Central memory CD8-positive, alpha-beta T cell (primary cell): ENCODE measurements at places on chromosomes 11 and 22.

DNA sequence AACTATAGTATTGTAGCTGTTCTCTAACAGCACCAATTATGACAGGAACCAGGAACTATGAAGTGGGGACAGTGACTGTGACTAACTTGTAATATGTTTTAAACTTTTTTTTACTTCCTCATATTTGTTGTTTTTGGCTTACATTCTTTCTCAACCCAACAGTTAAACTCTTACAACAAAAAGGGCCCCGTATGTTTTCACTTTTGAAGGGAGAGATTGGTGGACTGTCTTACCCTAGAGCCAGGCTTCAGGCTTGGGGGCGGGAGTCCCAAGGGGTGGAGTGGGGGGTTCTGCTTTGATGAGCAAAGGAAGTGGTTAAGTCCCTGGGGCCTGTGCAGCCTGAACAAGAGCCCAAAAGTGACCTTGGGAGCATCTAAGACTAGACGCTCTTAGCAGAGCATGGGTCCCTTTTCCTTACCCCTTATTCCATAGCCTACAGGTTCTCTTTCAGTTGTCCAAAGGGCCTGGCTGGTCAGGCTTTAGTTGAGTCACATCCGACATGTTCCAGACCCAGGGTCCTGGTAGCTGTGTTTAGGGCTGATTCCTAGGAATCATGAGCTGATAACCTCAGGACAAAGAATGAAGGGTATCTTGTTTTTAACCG, 38.8 kb downstream of the STIM1 start:
- no peak for DNase-seq

DNA sequence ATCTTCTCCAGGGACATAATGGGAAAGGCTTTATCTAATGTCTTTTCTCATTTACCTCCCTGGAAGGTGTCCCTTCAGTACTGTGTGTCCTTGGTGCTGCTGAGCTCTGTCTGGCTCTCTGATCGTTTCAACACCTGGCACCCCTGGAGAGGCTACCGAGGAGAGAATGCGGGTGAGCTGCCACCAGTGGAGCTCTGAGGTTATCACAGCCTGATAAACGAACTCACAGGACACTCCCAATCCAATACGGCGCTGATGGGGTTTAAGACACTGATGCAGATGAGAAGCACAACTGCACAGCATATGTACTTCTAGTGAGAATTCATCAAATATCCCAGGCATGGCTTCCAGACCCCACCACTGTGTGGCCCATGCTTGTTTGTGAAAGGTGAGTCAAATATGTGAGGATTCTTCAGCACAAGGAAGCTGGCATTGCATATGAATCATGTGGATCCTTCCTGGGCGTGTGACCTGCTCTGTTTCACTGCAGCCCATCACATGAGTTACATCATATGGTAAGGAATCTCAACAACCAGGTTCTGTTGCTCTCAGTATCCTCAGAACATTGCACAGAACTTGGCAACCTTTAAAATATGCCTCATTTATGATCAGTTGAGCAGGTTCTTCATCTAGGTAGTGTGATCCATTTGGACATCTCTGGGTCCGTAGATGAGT, 34.8 kb upstream of the VWA5A start:
- DNase-seq, result no peak

- DNase-seq, result no peak
Observed at GRCh38 chr11:66607126-66607834, 9.2 kb upstream of the RBM14 start.

DNA sequence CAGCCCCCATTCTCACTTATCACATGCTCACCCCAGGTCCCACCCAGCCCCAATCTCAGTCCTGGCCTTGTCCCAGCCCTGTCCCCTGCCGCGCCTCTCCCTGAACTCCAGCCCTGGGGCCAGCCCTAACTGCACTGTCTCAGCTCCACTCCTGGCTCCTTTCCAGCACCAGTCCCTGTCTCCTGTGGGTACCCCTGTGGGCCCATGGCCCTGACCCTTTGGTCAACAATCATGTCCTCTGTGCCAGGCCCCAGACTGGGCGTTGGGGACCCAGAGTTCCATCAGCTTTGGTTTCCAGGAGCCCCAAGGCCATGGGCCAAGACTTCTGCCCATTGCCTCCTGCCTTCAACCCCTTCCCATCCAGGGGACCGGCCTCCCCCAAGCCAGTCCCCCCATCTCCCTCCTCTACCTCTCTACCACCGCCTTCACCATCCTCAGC, 757 bp downstream of the SPI1 start:
- DNase-seq, result no peak

DNA sequence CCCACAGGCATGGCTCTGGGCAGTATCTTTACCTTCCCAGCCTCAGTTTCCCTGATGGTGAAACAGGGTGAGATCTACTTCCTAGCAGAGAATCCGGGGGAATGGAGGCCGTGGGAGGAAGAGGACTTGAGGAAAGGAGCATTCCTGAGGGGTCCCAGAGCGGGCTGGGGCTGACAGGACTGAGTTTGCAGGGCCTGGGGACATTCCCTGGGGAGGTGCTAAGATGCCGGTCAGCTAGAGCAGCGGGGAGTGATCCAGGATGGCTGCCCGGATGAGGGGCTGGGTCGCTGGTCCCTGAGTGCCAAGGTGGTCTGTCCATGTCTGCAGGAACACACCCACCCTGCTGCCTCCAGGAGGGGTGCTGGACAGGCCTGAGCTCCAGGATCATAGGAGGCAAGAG, 8.3 kb upstream of the RTN4R start:
- no peak for DNase-seq

GRCh38 chr11:77656362-77656761, 18.8 kb upstream of the CLNS1A start:
- DNase-seq, result no peak

- no peak for DNase-seq
Observed at GRCh38 chr11:77223797-77224196, 77.7 kb downstream of the GDPD4 start.

- no peak for DNase-seq
Observed at GRCh38 chr11:116478669-116479668, 293.8 kb downstream of the BUD13 start.

DNA sequence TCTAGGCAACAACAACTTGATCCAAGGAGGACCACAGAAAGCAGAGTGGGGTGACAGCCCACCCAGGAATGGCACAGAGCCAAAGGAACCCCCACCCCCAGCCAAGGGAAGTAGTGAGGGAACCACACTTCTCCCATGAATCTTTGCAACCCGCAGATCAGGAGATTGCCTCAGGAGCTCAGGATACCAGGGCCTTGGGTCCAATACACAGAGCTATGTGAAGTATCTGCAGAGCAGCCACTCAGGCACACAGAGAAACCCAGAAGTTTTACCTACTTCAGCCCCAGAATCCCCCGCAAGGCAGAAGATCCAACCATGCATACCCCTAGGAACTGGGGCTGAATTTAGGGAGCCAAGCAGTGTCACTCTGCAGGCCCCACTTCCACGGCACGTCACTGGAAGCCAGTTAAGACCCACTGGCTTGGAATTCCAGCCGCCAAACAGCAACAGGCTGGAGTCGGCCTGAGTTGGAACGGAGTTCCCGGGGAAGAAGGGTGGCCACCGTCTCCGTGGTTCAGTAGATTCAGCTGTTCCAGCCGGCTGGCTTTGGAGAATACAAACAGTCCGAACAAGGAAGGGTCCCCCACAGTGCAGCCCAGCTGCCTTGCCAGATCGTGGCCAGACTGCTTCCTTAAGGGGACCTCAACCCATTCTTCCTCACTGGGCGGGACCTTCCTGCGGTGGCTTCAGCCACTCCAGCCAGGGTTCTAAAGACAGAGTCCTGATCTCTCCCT, 174.1 kb downstream of the TTC28 start:
- no peak for DNase-seq

DNA sequence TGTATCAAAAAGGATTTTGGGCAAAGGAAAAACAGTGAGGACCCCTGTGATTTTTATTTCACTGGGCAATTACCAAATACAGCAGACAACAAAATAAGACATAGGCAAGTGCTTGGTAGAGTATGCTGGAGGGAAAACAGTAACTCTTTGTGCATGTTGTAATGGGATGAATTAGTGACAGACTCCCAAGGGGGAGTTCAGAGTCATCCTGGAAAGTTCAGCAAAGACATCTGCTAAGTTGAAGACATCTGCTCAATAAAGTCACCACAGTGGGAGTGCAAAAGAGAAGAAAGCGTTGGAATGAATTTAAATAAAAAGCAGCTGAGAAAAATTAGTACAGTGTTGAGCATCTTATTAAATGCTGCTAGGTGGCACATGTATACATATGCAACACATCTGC, 378.8 kb upstream of the ISX start:
- DNase-seq, result no peak

GRCh38 chr11:17985517-17985916, 27.3 kb downstream of the SERGEF start:
- DNase-seq, result no peak

DNA sequence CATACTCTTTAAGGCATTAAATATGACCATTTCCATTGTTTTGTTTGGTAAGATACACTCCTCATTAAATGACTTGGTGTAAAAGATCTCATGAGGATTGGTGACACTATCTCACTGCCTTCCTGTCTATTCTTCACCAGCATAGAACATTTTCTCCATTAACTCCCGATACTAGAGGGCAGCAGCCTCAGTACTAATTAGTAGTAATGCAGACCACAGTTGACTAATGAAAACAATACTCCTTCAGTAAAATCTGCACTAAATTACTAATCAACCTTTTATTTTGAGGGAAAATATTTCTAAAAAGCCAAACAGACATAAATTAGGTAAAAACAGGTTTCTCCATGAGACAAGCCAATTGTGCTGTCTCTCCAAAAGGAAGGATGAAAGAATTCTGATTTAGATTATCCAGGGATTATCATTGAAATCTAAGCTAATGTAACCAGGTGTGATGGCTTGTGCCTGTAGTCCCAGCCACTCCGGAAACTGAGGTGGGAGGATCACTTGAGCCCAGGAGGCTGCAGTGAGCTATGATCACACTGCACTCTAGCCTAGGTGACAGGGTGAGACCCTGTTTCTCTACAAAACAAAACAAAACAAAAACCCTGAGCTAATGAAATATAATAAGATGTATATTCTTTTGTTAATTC, 9.4 kb downstream of the PGM2L1 start:
- DNase-seq, result peak; percentile 40

DNA sequence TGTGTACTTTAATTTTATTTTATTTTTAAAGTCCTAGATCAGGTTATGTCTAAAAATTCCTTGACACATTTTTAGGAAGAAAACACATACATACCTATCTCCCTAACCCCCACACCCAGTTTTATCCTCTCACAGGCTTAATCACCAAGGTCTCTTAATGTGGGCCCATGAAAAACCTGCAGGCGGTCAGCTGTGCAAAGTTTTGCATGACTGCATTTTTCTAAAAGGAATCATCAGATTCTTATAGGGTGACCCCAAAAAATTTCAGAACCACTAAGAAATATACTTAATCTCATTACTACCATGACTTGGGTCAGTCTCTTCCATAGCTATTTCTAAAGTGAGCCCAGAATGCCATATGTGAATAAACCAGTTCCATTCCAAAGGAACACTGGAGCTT, 19.8 kb downstream of the SAA1 start:
- DNase-seq, result no peak

DNA sequence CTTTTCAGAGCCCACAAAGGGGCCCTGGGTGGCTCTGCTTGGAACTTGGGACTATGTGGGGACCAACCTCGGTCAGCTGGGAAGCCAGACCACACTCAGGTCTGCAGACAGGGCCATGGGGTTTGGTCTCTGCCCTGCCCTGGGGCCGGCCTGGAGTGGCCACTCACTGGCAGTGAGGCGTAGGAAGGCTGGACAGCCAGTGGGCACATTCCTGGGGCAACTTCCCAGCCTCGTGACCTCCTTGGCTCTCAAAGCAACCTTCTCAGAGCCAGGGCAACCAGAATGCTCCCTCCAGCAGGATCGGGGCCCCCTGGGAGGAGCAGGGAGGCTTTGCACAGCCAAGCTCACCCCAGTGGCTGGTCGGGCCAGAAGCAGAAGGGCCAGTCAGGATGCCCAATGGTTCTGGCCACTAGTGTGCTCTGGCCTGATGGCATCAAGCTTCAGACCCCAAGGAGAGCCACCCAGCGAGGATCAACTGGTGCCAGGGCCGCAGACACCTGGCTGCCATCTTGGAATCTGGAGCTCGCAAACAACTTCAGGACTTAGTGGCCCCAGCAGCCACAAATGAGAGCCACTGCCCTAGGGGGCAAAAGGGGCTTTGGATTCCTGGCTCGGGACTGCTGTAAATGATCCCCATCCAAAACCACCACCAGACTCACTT, 87.1 kb downstream of the MYEOV start:
- no peak for DNase-seq

- DNase-seq, result no peak
Observed at GRCh38 chr11:65311170-65311678, 3.4 kb upstream of the CDC42EP2 start.

- no peak for DNase-seq
Observed at GRCh38 chr11:32722255-32722654, 72.2 kb downstream of the CCDC73 start.

- no peak for DNase-seq
Observed at GRCh38 chr22:40313007-40313406, 33.3 kb upstream of the ADSL start.

- DNase-seq, result no peak
Observed at GRCh38 chr11:75537740-75538139, 12.0 kb upstream of the GDPD5 start.

GRCh38 chr11:27385245-27385644, 22.2 kb upstream of the CCDC34 start:
- no peak for DNase-seq

- no peak for DNase-seq
Observed at GRCh38 chr11:29333993-29334775, 682.6 kb downstream of the KCNA4 start.

GRCh38 chr22:39350757-39351688, 1.2 kb downstream of the SYNGR1 start:
- no peak for DNase-seq

GRCh38 chr11:19976281-19976941, 183.9 kb downstream of the DBX1 start:
- DNase-seq, result no peak

- no peak for DNase-seq
Observed at GRCh38 chr22:20604776-20605221, 97.4 kb downstream of the MED15 start.

GRCh38 chr11:83092488-83093384, 21.0 kb upstream of the RAB30 start:
- no peak for DNase-seq

- DNase-seq, result peak; percentile 2
Observed at GRCh38 chr22:19824212-19824925, 30.3 kb downstream of the GNB1L start.

GRCh38 chr11:110463153-110463552, 33.4 kb downstream of the FDX1 start:
- peak; percentile 18 for DNase-seq

GRCh38 chr11:64092111-64092760, 56.5 kb downstream of the FLRT1 start:
- no peak for DNase-seq

GRCh38 chr11:64935359-64936081, at the start of gene GPHA2:
TSS of gene GPHA2 (minus strand) at chr11:64935893. CDS start at chr11:64935460, 433 bp downstream.
- no peak for DNase-seq
